HCT116 (cell line): ENCODE measurements at places on chromosomes 16 and 17.

GRCh38 chr16:2964475-2965336 lies 631 bp downstream of the KREMEN2 start:
- peak; percentile 76 for DNase-seq

- DNase-seq, result no peak
These were observed 66.5 kb upstream of the LGALS9 start for GRCh38 chr17:27564463-27564862.

DNA sequence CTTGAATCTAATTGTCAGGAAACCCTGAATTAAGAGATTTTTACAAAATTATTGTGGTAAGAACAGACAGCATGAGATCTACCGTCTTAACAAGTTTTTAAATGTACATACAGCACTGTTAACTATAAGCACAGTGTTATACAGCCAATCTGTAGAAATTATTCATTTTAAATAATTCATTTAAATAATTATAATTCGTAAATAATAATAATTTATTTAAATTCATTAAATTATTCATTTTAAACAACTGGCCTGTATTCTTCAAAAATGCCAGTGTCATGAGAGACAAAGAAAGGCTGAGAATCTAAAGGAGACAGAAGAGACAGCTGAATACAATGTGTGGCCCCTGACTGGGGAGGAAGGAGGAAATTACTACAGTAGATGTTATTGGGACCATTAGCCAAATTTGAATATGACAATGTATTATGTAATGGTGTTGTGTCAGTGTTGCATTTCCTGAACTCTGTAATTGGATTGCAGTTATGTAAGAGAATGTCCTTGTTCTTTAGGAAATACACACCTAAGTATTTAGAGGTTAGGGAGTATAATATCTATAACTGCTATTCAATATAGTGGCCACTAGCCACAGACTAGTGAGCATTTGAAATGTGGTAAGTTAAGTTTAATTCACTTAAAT lies 2.3 kb downstream of the RSAD1 start:
- DNase-seq, result no peak

DNA sequence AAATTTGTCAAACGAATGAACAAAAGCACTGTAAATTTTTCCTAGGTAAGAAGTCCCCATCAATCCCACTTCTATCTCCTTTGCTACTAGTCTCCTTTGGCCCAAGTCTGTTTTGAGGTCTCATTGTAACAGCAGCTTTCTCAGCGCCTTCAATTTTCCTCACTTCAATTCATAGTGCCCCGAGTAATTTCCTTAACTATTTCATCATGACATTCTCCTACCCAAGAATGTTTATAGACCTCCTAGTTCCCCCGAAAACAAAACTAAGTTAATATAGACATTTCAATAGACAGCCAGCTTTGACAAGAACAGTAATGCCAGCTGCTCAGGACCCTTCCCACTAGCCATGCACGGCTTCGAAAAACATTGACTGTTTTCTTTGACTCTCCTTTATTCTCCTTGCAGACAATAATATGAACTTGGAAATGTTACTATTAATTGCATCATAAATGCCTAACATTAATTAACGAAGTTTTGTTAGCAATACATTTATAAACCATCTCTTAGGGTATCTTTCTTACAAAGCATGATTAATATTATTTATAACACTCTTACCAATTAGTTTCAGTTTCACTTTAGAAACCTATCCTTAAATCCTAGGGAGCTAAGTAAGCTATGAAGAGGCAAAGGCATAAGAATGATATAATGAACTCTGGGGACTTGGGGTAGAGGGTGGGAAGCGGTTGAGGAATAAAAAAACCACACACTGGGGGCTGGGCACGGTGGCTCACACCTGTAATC lies 22.8 kb downstream of the GLG1 start:
- no peak for DNase-seq
